Amniotic stem cell (primary cell): ENCODE measurements at places on chromosomes 2 and 18.

- no peak for DNase-seq
These were observed 30.3 kb downstream of the MOGAT1 start for GRCh38 chr2:222701721-222702131.

- no peak for DNase-seq
These were observed 47.5 kb downstream of the EML4 start for GRCh38 chr2:42216694-42217093.

DNA sequence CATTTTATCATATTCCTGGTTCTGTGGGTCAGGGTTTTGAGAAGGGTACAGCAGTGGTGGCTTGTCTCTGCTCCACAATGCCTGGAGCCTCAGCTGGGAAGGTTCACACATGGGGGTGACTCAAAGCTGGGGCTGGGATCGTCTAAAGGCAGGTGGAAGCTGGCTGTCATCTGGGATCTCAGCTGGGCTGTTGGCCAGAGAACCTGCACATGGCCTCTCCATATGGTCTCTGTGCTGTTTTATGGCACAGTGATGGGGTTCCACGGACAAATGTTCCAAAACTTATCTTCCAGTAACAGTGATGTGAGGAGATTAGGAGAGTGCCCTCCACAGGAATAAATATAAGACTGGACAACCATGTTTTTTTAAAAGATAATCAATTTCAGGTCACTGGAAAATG, 191.4 kb downstream of the SS18 start:
- DNase-seq: no peak

GRCh38 chr2:174106736-174107135, 141.6 kb upstream of the SP3 start:
- no peak for DNase-seq

GRCh38 chr2:118774458-118775133, 72.9 kb downstream of the EN1 start:
- no peak for DNase-seq

DNA sequence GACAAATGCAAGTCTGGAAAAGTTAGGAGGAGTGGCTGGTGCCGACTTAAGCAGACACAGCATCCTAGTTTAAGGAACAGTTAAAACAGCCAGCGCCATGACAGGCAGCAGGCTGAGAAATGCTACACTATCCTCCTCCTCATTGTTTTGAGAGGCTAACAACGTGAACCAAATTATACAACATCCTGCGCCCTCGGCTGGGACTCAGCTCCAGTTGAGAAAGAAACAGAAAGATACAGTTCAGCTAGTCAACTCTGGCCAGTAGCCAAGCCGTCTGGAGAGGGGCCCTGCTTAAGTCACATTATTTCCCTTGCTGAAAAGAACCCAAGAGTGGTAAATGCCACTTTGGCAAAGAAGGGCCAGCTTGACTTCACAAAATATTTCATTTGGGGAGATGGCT, 90.2 kb downstream of the BCL11A start:
- no peak for DNase-seq

- no peak for DNase-seq
These were observed 23.3 kb upstream of the AMMECR1L start for GRCh38 chr2:127909019-127909418.

GRCh38 chr2:116645155-116645554, 1169.3 kb upstream of the DDX18 start:
- no peak for DNase-seq

GRCh38 chr2:207239754-207240494, 74.2 kb upstream of the KLF7 start:
- DNase-seq: no peak
